Lung (tissue), 17 donors: ENCODE measurements at places on chromosomes 5 and 9. TPM values are rescaled to one million over a fixed set of nuclear protein-coding genes. Genes with fewer than 3 reads are reported as not detected.

Gene PCDHGB4
- 12.1 TPM for total RNA-seq

Gene SPATA31E1
- not detected for total RNA-seq

Gene SPAAR
- total RNA-seq, result 3.7 TPM

Gene CORO2A
- total RNA-seq, result 16.5 TPM

Gene GADD45G
- total RNA-seq, result 9.9 TPM

Gene EQTN
- total RNA-seq, result 1.5 TPM

Gene CSF2
- total RNA-seq, result 11.6 TPM

Gene CNTFR
- total RNA-seq, result 3.3 TPM

Gene PCDHB3
- total RNA-seq, result 3.0 TPM

Gene OR13C4
- not detected for total RNA-seq

Gene KLF9
- 34.8 TPM for total RNA-seq

Gene LCN6
- total RNA-seq, result not detected

Gene TIMD4
- 1.5 TPM for total RNA-seq

Gene HAVCR2
- total RNA-seq, result 13.0 TPM

Gene KIF4B
- not detected for total RNA-seq

Gene ANKH
- 46.7 TPM for total RNA-seq

Gene PCDHB14
- 2.8 TPM for total RNA-seq

Gene PALM2AKAP2
- 15.1 TPM for total RNA-seq

Gene C8G
- not detected for total RNA-seq
